Endothelial cell of umbilical vein (primary cell): ENCODE measurements at places on chromosomes 4 and X. TPM values are rescaled to one million over a fixed set of nuclear protein-coding genes. Genes with fewer than 3 reads are reported as not detected.

GRCh38 chr4:124964251-124964650 lies 251.7 kb upstream of the ANKRD50 start:
- H3K4me3 ChIP-seq: no peak overlapping the region
- no peak overlapping the region for H3K27ac ChIP-seq
- DNase-seq: no peak
- no peaks in the 10 kb centered on the region for H3K27me3 ChIP-seq
- H3K36me3 ChIP-seq: no peaks in the 10 kb centered on the region

DNA sequence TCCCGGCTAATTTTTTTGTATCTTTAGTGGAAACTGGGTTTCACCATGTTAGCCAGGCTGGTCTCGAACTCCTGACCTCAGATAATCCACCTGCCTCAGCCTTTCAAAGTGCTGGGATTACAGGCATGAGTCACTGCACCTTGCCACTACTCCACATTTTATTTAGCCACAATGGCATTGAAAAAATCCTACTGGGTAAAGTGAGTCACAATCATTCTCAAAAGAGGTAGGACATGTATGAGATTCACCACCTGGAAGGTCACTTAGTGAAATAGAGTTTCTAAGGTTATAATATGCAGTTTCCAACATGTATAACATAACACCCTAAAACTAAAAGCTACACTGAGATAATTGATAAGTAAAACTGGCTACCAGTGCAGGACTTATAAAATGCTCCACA lies 159.2 kb downstream of the BTC start:
- H3K27me3 ChIP-seq: no peaks in the 10 kb centered on the region
- H3K4me3 ChIP-seq: no peak overlapping the region
- DNase-seq: no peak
- H3K27ac ChIP-seq: no peak overlapping the region
- peaks cover 42% of the 10 kb centered on the region for H3K4me1 ChIP-seq
- no peaks in the 10 kb centered on the region for H3K36me3 ChIP-seq

DNA sequence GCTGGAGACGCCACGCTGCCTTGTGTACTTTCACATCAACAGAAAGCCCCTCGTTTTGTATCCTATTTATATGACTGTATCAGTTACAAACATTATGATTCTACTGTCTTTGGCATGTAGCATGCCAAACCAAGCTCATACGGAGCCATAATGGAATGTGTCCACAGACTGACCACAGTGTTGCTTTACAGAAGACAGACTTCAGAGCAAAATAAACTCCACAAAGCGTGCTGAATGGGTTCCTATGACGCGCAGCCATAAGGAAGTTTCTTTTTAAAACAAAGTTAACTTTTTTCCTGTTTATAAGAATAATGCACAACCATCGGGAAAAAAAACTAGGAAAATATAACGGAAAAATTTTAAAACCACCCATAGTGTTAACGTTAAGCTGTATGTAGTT lies 136.0 kb downstream of the STOX2 start:
- H3K4me1 ChIP-seq: no peaks in the 10 kb centered on the region
- no peaks in the 10 kb centered on the region for H3K36me3 ChIP-seq
- DNase-seq: no peak
- H3K27ac ChIP-seq: no peak overlapping the region

DNA sequence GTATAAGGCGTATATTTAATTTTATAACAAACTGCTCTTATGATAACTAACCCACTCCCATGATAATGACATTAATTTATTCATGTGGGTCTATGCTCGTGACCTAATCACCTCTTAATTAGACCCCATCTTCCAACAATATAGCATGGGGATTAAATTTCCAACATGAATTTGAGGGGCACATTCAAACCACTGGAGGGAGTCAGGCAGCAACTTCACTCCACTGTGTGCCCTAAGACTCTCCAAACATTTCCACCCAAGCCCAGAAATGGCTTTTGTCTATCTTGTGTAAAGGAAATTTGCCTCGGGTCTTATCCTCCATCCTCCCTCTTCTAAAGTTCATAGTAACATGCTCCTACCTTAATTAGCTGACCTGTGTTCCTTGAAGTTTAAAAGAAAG lies 616.1 kb upstream of the CPEB2 start:
- DNase-seq: no peak
- H3K4me1 ChIP-seq: no peaks in the 10 kb centered on the region
- H3K4me3 ChIP-seq: no peak overlapping the region

DNA sequence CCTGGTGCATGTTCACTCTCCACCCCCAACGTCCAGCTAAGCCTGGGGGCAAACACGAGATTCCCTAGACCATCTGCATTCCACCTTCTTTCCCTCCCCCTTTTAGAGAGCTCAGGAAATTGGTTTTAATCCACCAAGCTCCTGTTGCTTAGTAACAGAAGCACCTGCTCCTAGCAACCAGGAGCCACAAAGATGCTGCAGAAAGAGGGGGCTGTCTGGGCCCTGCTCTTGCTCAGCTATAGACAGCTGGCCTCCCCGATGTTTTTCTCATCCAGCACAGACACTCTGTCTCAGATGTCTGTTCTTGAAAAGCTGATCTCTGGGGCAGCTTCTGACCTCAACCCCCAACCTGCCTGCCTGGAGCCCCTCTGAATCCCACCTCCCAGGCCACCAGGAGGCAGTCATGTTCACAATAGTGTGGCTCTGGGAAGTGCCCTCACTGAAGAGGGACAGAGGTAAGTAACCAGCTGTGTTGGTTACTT lies 71.5 kb downstream of the SLC16A2 start:
- no peaks in the 10 kb centered on the region for H3K36me3 ChIP-seq
- no peaks in the 10 kb centered on the region for H3K27me3 ChIP-seq
- no peak overlapping the region for H3K27ac ChIP-seq
- no peaks in the 10 kb centered on the region for H3K4me1 ChIP-seq
- no peak overlapping the region for H3K4me3 ChIP-seq

GRCh38 chr4:113278324-113278934 lies 229.0 kb downstream of the ANK2 start:
- no peak overlapping the region for H3K27ac ChIP-seq
- DNase-seq: peak; percentile 70
- H3K27me3 ChIP-seq: peaks cover 5% of the 10 kb centered on the region
- no peaks in the 10 kb centered on the region for H3K4me1 ChIP-seq
- H3K4me3 ChIP-seq: no peak overlapping the region
- no peaks in the 10 kb centered on the region for H3K36me3 ChIP-seq

DNA sequence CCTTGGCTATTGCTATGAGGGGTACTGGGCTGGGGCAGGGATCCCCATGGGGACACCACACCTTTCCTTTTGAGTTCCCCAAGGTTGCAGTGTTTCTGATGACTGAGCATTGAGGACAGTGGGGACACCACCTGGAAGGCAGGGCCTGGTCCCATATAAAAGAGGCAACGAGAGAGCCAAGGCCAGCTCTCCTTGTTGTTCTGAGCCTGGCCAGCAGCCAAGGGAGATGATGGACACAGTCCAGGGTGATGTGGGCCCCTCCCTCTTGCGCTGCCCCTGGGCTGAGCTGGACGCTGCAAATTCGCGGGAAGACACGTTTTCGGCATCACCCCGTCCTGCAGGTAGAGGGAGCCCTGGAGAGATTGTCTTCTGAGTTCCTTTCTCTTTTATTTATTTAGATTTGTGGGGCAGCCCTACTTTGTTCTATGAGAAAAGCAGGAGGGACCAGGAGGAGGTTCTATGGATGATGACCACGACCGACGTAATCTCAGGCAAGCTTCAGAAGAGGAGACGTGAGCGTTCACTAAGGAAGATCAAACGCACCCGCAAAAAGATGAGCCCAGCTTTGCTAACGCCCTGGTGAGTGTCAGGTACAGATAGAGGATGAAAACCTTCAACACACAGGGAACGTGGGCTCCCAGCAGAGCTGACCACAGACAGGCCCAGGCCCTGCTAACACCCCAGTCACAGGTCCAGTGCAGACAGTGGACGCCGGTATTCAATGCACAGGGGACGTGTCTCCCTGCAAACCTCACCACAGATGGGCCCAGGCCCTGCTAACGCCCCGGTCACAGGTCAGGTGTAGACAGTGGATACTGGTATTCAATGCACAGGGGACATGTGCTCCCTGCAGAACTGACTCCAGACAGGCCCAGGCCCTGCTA lies 97.4 kb downstream of the SHOX start:
- H3K4me3 ChIP-seq: no peak overlapping the region
- H3K27me3 ChIP-seq: no peaks in the 10 kb centered on the region
- no peaks in the 10 kb centered on the region for H3K4me1 ChIP-seq
- H3K27ac ChIP-seq: no peak overlapping the region
- H3K36me3 ChIP-seq: no peaks in the 10 kb centered on the region

GRCh38 chrX:44043496-44043895 lies 70.3 kb upstream of the NDP start:
- H3K27me3 ChIP-seq: no peaks in the 10 kb centered on the region
- H3K4me3 ChIP-seq: no peak overlapping the region
- H3K4me1 ChIP-seq: no peaks in the 10 kb centered on the region
- H3K36me3 ChIP-seq: no peaks in the 10 kb centered on the region

DNA sequence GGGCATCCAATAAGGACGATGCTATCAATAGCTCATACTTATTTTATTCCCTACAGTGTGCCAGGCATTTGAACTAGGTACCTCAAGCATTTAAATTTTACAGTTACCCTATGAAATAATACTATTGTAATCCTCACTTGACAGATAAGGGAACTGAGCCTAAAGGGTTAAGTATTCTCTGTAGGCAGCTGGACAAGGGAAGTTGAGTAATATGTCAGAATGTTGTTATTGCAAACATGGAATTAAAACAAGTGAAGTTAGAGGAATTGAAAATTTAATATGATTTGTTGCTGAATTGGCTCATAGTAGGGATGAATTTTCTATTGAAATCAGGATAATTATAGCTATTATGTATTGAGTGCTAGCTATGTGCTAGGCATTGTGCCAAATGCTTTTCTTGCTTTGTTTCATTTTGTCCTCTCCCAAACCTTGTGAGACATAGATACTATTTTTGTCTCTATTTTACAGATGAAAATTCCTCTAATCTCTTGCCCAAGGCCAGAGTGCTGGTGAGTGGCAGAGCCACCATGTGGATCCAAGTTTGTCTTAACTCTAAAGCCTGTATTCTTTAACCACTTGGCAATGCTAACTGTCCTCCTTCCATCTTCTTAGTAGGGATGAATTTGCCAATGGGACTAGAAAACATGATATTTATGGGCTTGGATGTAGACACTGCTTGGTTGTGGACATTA lies 58.1 kb downstream of the TMEM164 start:
- H3K27ac ChIP-seq: no peak overlapping the region
- H3K27me3 ChIP-seq: no peaks in the 10 kb centered on the region
- H3K36me3 ChIP-seq: no peaks in the 10 kb centered on the region

DNA sequence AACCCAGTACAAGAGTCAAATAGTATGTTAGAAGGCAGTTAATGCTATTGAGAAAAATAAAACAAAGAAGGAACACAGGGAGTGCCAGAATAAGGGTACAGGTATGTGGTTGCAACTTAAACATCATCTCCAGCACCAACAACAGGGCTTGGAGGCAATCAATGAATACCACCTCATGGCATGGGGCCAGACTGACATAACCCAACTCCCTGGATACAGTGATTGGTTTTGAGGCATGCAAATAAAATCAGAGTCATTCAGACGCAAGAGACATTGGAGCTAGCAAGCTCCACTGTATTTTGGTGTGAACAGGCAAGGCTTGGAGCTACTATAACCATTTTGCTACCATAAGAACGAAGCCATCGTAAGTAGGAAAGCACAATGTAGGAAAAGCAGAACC lies 56.7 kb downstream of the PPP3CA start:
- no peaks in the 10 kb centered on the region for H3K27me3 ChIP-seq
- no peaks in the 10 kb centered on the region for H3K4me1 ChIP-seq
- no peak overlapping the region for H3K27ac ChIP-seq
- no peak for DNase-seq
- H3K36me3 ChIP-seq: no peaks in the 10 kb centered on the region

- no peaks in the 10 kb centered on the region for H3K27me3 ChIP-seq
- H3K4me1 ChIP-seq: no peaks in the 10 kb centered on the region
- H3K4me3 ChIP-seq: no peak overlapping the region
- peak; percentile 43 for DNase-seq
- no peaks in the 10 kb centered on the region for H3K36me3 ChIP-seq
These were observed 35.3 kb upstream of the WAS start for GRCh38 chrX:48648336-48648751.

DCAF12L2 gene
- not detected in 2 replicates for total RNA-seq

MAMLD1 gene
- 5.6 and 5.7 TPM in 2 replicates for total RNA-seq

ODAPH gene
- total RNA-seq: not detected in 2 replicates

PPP1R2C gene
- total RNA-seq: not detected in 2 replicates

PORCN gene
- total RNA-seq: 7.6 and 12.0 TPM in 2 replicates

HMX1 gene
- not detected in 2 replicates for total RNA-seq

AKAP14 gene
- total RNA-seq: not detected in 2 replicates
